T-cell (primary cell): ENCODE measurements at places on chromosomes 4 and X. TPM values are rescaled to one million over a fixed set of nuclear protein-coding genes. Genes with fewer than 3 reads are reported as not detected.

Gene HERC5
- 8.1 TPM for total RNA-seq

Gene POU4F2
- not detected for total RNA-seq

Gene FGF16
- not detected for total RNA-seq

Gene BMPR1B
- 0.28 TPM for total RNA-seq

Gene TCEAL5
- not detected for total RNA-seq

Gene DHRSX
- total RNA-seq, result 16.2 TPM

Gene DUSP9
- total RNA-seq, result not detected

Gene SOX3
- not detected for total RNA-seq

Gene FGF2
- total RNA-seq, result not detected

Gene TCP11X2
- total RNA-seq, result not detected

Gene CABS1
- total RNA-seq, result not detected

GRCh38 chrX:94524867-94525266 is 850.9 kb downstream of the FAM133A start:
- no peak for DNase-seq

GRCh38 chrX:24485976-24486680 is 21.0 kb downstream of the PDK3 start:
- no peak for DNase-seq

DNA sequence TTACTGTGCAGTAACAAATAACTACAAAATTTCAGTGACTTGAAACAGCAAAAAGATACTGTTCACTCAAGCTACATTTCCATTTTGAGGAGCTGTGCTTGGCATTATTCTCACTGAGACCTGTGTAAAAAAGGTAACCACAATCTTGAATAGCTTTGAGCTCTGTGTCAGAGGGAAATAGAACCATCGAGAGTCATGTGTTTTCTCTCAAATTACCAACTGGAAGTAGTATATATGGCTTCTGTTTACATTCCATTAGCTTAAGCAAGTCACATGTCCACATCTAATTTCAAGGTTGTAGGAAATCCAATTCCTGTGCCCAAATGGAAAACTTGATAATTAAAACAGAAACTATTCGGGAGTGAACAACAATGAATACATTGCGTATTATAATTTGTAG is 82.9 kb upstream of the BANK1 start:
- DNase-seq, result no peak

DNA sequence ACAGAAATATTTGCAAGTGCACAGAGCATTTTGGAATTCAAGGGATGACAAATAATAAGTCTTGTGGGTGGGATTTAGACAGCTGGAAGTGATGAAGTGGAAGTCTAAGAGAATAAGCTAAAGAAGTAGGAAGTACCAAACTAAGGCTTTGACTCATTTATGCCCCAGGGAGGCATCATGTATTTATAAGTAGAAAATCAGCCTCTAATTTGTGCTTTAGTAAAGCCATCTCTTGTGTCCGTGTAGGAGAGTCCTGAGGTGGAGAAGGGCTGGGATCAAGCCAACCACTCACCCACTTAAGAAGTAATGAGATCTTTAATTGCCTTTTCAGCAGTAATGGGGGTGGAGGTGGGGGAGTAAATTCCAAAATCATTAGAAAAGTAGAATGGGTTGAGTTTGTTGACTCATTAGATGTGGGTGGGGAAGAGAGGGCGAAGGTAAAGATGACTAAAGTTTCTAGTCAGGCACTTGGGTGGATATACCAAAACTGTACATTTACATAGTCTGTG is 356.7 kb downstream of the STIM2 start:
- DNase-seq, result no peak

- no peak for DNase-seq
Measured at GRCh38 chr4:165756836-165757235, 116.2 kb upstream of the TLL1 start.

- DNase-seq, result no peak
Measured at GRCh38 chr4:163649557-163650091, 155.1 kb downstream of the TMA16 start.

- DNase-seq, result no peak
Measured at GRCh38 chrX:2342874-2343273, 157.9 kb downstream of the DHRSX start.

DNA sequence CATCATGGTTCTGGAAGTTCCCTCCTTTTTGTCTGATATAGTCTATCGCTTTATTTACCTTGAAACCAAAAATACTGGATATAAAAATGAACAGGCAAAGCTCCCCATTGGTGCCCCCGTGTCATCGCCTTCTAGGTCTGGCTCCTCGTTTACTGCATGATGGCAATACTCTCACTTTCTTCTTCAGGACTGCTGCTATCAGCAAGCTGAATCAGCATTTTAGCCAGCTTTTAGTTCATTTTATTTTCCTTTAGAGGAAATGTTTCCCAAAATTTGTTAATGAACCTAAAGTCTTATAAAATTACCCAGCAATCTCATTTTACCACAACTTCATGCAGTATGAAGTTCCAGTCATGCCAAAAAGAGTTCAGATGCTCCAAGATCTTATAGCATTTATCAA is 80.5 kb downstream of the ZIC3 start:
- DNase-seq, result no peak

- DNase-seq, result peak; percentile 35
Measured at GRCh38 chr4:98662626-98663225, 4.3 kb upstream of the TSPAN5 start.

DNA sequence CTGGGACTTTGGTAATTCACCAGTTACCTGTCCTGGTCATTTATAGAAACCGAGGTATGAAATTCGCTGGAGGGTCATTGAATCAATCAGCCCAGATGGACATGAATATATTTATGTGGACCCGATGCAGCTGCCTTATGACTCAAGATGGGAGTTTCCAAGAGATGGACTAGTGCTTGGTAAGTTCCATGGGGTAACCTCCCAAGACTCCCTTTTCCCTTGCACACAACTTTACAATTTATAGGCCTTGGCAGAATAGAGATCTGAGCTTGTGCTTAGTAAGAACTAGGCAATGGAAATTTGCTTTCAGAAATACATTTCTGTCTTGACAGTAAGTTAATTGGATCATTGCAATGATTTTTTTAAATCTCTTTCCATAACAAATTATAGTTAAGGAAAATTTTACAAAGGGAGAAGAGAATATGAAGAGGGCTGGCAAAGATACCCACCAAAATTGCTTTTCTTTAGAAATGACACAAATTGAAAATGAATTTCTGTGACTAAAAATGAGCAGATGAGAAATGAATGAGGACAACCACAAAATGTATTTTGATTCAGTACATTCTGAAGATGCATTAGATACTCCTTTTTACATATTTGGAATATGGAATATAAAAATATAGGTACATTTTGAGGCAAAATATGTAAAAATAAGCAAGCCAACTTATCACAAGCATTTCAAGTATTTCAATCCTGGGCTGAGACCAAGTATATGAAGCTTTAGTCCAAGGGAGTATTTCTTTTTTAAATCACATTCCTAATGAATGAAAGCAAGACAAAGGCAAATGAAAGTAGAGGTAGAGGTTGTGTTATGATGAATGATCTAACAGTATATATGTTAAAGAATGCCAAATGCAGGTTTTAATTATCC is 45.9 kb downstream of the PDGFRA start:
- no peak for DNase-seq

- no peak for DNase-seq
Measured at GRCh38 chrX:138034136-138034535, 468.2 kb downstream of the ZIC3 start.

- no peak for DNase-seq
Measured at GRCh38 chr4:59664771-59665170, 1535.4 kb upstream of the ADGRL3 start.

GRCh38 chr4:125352521-125352920 is 37.8 kb downstream of the FAT4 start:
- DNase-seq, result no peak

GRCh38 chr4:101807351-101807750 is 16.8 kb downstream of the BANK1 start:
- no peak for DNase-seq

DNA sequence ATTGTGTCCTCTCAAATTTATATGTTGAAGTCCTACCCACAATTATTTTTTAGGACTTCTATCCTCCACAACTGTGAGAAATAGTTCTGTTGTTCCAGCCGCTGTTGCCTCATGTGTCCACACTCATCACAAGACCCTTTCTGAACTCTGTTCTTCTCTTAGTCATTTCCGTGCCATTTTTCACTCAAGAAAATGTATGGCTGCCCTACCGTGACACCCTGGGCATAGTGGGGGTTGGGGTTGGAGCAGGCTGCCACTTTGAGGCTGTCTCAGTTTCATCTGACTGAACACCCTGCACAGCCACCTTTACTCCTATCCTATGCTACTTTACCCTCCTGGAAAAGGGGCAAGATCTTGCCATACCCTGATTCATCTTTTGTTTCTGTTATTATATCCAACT is 319.1 kb downstream of the TENM3 start:
- DNase-seq, result no peak

- DNase-seq, result no peak
Measured at GRCh38 chr4:51918251-51918650, 75.3 kb downstream of the DCUN1D4 start.

- no peak for DNase-seq
Measured at GRCh38 chrX:78123190-78123589, 16.3 kb downstream of the TAF9B start.

DNA sequence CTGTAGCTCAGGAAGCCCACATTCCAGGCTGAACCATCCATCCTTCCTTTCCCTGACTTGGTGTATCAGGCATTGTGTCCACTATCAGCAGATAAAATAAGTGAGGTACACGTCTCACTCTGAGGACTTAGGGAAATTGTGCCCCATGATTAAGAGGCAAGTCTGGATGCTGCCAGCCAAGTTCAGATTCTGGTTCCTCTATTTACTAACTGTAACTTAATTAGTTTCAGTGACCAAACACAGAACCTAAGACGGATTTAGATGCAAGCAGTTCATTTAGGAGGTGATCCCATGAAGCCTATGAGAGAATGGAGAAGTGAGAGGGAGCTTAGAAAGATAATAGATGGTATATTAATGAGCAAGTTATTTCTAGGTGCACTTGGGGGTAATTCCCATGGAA is 56.6 kb upstream of the PACRGL start:
- DNase-seq, result no peak

DNA sequence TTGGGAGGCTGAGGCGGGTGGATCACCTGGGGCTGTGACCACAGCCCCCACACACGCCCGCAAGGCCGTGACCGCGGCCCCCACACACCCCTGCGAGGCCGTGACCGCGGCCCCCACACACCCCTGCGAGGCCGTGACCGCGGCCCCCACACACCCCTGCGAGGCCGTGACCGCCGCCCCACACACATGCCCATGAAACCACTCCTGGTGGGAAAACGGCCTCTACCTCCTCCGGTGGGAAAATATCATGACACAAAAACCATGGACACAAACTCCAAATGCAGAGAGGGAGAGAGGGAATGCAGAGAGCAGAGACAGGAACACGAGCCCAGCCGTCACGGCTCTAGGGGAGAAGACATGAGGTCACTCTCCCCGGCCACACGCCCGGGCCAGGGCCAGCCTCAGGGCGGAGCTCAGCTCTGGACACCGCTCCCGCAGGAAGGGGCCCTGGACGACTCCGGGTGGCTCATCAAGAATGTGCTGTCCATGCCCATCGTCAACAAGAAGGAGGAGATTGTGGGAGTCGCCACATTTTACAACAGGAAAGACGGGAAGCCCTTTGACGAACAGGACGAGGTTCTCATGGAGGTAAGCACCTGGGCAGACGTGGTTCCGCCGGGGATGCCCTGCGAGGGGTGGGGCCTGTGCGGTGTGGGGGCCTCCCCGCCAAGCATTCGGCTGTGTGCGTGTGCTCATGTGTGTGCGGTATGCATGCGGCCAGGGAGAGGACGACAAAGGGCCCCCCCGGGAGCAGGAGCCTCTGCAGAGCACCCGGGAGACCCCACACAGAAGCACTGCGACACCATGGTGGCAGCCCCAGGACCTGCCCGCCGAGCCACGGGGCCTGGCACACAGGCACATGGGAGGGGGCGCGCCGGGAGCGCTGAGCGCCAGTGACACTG is 17.4 kb downstream of the ATP5ME start:
- no peak for DNase-seq

- no peak for DNase-seq
Measured at GRCh38 chr4:37450309-37450708, 205.8 kb downstream of the NWD2 start.

DNA sequence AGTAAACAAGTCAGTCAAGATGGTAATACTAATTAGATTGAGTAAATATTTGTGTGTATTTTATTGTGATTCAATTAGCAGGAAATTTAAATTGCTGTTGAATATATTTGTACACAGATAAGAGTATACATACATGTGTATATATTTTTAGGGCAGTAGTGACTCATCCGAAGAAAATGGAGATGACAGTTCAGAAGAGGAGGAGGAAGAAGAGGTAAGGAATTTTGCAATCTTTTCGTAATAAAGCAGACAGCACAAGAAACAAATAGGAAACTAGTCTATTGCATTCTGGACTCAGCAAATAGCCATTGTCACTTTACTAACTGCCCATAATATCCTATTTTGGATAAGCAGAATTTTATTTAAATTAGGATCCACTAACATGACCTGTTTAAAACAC is 6.6 kb downstream of the IBSP start:
- no peak for DNase-seq

DNA sequence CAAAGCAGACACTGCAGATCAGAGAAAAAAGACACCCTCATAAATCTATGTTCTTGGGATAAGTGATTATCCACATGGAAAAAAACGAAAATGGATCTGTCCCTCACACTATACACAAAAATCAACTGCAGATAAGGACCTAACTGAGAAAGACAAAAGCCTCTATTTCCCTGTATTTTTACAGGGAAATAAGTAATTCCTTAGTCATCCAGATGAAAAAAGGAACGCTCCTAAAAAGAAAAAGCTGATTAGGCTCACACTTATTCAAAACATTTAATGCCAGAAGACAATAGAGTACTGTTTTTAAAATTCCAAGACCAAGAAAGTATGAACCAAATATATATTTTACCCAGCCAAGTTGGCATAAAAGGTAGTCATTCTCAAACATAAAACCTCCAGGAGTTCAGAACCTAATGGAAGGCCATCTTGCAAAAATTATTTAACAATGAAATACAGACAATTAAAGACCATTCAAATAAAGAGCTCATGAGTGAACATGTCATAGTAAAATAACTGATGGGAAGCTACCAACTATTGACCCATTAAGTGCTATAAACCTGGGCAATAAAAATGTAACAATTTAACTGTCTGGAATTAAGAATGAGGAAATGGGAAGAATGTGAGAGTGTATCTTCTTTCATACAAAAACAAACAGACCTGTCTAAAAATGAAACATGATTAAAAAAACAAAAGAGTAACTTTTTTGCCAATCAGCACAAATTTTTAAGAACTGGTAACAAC is 20.4 kb downstream of the PAPSS1 start:
- DNase-seq, result no peak

DNA sequence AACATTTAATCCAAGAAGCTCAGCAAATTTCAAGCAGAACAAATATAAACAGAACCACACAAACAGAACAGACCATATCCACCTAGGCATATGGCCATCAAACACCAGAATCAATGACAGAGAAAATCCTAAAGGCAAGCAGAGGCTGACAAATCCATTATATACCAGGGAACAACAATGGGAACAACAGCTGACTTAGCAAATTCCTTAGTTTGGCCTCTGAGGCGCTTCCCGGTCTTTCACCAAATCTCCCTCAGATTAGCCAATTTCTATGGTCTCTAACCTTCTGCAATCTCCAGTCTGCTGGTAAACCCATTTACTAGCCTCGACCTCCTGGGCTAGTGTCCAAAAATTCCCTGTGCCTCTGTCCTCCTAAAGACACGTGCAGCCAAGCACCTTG is 59.2 kb downstream of the GPR143 start:
- DNase-seq, result no peak

GRCh38 chr4:23225564-23225963 is 532.8 kb downstream of the GBA3 start:
- DNase-seq, result no peak
